ENCODE measurements at places on chromosomes 2 and 18. TPM values are rescaled to one million over a fixed set of nuclear protein-coding genes. Genes with fewer than 3 reads are reported as not detected.

DNA sequence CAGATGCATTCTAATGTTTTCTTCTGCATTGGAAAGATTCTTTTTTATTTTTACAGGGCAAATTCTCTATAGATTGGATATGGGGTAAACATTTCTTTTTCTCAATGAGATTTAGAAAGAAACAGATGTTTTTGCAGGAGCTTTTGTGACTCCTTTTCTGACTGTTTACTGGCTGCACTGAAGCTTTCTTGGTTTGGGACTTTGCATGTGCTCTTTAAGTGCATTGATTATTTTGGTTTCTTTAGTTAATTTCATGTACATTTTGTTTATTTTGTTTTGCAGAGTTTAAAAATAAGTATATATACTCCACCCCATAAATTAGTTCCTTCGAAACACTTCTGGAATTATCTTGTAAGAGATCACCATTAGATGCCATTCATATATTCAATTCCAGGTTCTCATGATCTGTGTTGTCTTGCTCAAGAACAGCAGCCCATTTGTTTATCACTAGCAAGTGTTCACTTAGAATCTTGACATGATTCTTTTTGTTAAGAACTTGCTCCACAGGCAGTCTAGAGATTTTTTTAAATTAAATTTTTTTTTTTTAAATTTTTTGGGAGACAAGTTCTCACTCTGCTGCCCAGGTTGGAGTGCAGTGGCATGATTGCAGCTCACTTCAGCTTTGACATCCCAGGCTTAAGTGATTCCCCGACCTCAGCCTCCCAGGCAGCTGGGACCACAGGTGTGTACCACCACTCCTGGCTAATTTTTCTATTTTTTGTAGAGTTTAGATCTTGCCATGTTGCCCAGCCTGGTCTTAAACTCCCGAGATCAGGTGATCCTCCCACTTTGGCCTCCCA is 233.7 kb downstream of the MYCN start:
- H3K4me3 ChIP-seq: no peak overlapping the region
- no peak for DNase-seq
- H3K27me3 ChIP-seq: no peaks in the 10 kb centered on the region

DNA sequence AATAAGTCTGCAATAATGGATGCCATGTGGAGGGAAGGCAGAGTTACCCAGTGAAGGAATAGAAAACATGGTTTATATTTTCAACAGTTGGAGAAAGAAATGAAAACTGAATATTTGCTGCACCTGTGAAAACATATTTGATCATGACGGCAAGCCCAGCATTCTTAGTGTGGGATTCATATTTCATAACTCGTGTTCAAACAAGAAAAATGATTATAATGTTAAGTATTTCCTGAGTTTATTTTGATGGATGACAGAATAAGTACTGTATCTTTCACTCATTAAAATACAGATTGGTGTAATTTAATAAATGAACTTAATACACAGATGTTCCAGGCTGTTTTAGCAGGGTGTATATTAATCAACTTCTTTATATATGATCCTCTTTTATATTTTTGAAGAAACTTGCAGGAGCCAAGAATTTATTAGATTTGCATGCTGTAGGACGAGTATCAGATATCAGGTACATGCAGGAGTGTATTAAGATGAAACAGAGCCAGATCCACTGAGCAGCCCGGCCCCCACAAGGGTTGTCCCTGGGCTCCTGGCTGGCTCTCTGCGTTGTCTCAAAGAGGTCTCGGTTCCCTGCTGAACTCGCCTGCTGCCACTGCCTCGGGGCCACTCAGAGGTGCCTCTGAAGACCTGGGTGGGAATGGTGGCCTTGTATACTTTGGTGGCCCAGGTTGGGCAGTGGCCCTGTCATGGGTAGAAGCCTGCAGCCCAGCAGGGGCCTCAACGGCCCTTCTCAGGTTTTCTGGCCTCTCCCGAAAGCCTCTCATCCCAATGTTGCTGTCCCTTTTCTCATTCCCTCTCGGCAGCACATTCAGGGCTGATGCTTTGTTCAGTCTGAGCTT is 95.0 kb upstream of the LDAH start:
- H3K4me3 ChIP-seq: no peak overlapping the region
- no peak overlapping the region for H3K27ac ChIP-seq
- DNase-seq: no peak
- no peaks in the 10 kb centered on the region for H3K36me3 ChIP-seq
- no peaks in the 10 kb centered on the region for H3K4me1 ChIP-seq

- no peaks in the 10 kb centered on the region for H3K4me1 ChIP-seq
- H3K27me3 ChIP-seq: no peaks in the 10 kb centered on the region
- no peaks in the 10 kb centered on the region for H3K36me3 ChIP-seq
- H3K4me3 ChIP-seq: no peak overlapping the region
- H3K27ac ChIP-seq: no peak overlapping the region
These were observed 79.9 kb downstream of the ALK start for GRCh38 chr2:29841386-29842004.

- H3K36me3 ChIP-seq: no peaks in the 10 kb centered on the region
- DNase-seq: no peak
- H3K4me3 ChIP-seq: peak overlapping the region; percentile 40
- no peaks in the 10 kb centered on the region for H3K27me3 ChIP-seq
- peaks cover 77% of the 10 kb centered on the region for H3K4me1 ChIP-seq
These were observed 4.4 kb downstream of the ACTR3 start for GRCh38 chr2:113894156-113894743.

DNA sequence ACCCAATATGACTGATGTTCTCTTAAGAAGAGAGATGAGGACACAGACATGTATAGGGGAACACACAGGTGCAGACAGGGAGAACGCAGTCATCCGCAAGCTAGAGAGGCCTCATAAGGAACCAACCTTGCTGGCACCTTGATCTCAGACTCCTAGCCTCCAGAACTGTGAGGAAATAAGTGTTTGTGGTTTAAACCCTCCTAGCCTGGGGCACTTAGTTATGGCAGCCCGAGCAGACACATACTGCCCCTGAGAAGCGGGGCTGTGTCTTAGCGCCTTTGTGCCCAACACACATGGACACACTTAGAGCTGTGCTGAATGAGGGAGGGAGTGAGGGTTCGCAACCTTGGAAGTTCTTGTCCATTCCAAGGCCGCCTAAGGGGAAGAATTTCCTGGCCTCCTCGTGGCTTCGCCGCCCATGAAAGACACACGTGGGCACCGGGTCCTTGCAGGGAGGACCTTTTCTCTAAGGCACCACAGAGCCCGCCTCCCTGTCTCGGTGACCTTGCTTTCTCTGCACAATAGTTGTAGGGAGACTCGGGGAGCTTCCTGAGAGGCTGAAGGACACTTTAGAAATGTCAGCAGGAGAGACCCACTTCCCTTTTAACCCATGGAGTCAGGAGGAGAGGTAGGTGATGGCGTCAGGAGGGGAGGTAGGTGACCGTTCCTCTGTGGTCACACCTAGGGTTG is 224.5 kb upstream of the HDAC4 start:
- DNase-seq: no peak
- no peaks in the 10 kb centered on the region for H3K27me3 ChIP-seq
- no peak overlapping the region for H3K27ac ChIP-seq

GRCh38 chr2:111900859-111901258 is 2.5 kb downstream of the MERTK start:
- no peaks in the 10 kb centered on the region for H3K36me3 ChIP-seq
- H3K27me3 ChIP-seq: no peaks in the 10 kb centered on the region
- no peak overlapping the region for H3K27ac ChIP-seq
- no peak for DNase-seq
- H3K4me3 ChIP-seq: no peak overlapping the region

DNA sequence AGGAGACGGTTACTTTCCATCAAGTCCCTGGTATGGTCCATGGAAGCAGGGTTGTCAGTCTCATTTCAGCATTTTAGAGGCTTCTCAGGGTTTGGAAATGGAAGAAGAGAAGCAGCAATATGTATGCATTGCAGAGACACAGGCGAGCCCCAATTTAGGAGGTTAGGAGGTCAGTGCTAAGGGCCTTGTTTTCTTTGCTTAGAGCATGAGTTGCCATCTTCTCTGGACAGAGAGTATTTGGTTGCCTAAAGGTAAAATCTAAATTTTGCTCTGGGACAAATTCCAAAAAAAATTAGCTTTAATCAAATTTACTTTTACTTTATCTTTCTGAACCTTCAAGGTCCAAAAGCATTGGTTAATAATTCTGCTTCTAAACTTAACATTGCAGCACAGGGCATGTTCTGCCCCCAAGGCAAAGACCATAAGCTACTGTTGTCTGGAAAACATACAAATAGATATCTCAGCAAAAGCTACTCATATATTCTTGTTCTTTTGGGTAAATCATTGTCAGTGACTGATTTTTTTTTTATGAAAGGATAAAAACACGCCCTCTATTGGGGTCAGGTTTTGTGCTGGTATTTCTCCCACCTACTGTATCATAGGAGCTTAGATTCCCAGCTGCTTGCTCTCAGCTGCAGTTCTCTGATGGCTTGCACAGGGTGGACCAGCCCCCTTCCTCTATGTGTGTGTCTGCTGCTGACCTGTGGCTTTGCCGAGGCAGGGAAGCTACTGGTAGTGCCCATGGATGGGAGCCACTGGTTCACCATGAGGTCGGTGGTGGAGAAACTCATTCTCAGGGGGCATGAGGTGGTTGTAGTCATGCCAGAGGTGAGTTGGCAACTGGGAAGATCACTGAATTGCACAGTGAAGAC is at the start of gene UGT1A9:
Gene UGT1A9, plus strand, starts transcription at position 609 of the 872 bp plus-strand sequence. Its CDS starts 37 bp downstream, at position 646.
- H3K27ac ChIP-seq: no peak within 1 kb of the TSS
- no peak for DNase-seq
- H3K27me3 ChIP-seq: peaks cover under 1% of the 10 kb centered on the region
- no peaks in the 10 kb centered on the region for H3K36me3 ChIP-seq
- no peak within 1 kb of the TSS for H3K4me3 ChIP-seq

DNA sequence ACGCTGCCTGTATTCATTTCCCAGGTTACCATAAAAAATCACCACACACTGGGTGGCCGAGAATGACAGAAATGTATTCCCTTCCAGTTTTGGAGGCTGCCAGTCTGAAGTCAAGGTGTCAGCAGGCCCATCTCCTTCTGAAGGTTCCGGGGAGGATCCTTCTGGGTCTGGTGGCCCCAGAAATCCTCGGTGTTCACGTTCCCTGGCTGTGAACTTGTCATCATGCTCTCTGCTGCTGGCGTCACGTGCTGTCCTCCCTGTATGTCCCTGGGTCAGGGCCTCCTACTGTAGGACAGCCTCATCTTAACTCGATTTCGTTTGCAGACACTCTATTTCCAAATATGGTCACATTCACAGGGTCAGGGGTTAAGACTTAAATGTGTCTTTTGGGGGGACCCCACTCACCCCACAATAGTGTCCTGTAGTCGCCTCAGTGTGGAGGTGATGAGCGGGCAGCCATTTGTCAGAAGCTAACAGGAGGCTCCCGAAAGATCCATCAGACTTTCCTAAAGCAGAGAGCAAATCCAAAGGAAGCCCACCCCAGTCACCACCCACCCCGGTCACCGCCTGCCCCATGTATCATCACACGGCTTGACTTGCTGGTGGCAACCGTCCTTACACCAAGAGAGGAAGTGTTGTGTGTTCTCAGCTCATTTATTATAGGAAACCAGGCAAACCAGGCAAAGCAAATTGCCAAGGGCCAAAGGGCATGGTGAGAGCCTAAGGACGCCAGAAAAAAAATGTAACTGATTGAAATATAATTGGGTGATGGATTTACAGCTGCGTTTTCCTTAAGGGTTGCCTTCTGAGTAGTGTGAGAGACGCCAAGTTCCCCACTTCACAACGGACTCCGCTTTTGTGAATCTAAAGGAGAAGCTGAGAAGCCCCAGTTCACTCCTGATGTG is 148.8 kb upstream of the ZNF236 start:
- H3K36me3 ChIP-seq: no peaks in the 10 kb centered on the region
- no peaks in the 10 kb centered on the region for H3K4me1 ChIP-seq
- H3K4me3 ChIP-seq: no peak overlapping the region
- H3K27me3 ChIP-seq: no peaks in the 10 kb centered on the region
- DNase-seq: no peak
- no peak overlapping the region for H3K27ac ChIP-seq

- H3K27me3 ChIP-seq: no peaks in the 10 kb centered on the region
- H3K27ac ChIP-seq: no peak overlapping the region
- H3K36me3 ChIP-seq: no peaks in the 10 kb centered on the region
- no peak for DNase-seq
- peaks cover 8% of the 10 kb centered on the region for H3K4me1 ChIP-seq
These were observed 114.6 kb downstream of the BAZ2B start for GRCh38 chr2:159501743-159502142.

MAIP1 gene
- 40.8 TPM for total RNA-seq

EML6 gene
- total RNA-seq: 1.3 TPM

SGPP2 gene
- 7.6 TPM for total RNA-seq
